ENCODE measurements at places on chromosomes 2 and 18. TPM values are rescaled to one million over a fixed set of nuclear protein-coding genes. Genes with fewer than 3 reads are reported as not detected.

Gene KRTCAP3
- not detected for total RNA-seq

Gene NFATC1
- 3.0 TPM for total RNA-seq

Gene ARHGEF33
- total RNA-seq = 0.25 TPM

Gene MAPRE3
- 5.3 TPM for total RNA-seq

Gene ALKAL2
- 1.3 TPM for total RNA-seq

Gene L3MBTL4
- not detected for total RNA-seq
